ENCODE measurements at places on chromosomes 12 and 14. TPM values are rescaled to one million over a fixed set of nuclear protein-coding genes. Genes with fewer than 3 reads are reported as not detected.

DNA sequence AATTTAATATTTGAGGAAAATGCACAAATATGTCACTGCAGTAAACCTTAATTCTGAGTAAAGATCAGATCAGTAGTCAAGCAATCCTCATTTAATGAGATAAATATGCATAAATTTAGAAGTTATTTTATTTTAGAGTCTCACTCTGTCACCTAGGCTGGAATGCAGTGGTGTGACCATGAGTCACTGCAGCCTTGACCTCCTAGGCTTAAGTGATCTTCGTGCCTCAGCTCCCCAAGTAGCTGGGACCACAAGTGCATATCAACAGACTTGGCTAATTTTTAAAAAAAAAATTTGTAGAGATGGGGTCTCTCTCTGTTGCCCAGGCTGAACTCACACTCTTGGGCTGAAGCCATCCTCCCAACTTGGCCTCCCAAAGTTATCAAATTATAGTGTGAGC lies 41.3 kb downstream of the LMO3 start:
- DNase-seq, result no peak

- peak; percentile 71 for DNase-seq
Observed at GRCh38 chr14:67541448-67542387, 8.6 kb downstream of the PLEKHH1 start.

DNA sequence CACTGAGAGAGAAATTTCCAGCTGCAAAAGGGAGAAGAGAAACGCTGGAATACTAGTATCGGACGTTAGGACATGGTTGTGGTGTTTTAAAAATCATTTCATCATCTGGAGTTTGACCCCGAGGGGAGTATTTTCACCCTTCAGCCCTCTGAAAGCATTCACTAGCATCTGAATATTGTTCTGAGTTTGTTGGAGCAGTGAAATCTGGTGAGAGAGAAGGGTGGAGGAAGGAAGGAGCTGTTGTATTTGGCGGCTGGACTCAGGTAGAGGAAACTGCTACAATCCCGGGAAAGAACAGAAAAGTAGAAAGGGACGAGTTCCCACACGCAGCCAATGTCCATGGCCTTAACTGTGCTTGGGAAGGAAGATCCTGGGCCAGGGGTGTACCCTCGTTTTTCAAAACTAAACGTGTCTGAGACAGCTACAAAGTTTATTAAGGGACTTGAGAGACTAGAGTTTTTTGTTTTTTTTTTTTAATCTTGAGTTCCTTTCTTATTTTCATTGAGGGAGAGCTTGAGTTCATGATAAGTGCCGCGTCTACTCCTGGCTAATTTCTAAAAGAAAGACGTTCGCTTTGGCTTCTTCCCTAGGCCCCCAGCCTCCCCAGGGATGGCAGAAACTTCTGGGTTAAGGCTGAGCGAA lies 896 bp upstream of the CDKN1B start:
- DNase-seq, result no peak

GRCh38 chr12:41011939-41012338 lies 176.2 kb upstream of the PDZRN4 start:
- DNase-seq, result no peak

- DNase-seq, result no peak
Observed at GRCh38 chr14:45867046-45867894, 614.3 kb upstream of the MIS18BP1 start.

GRCh38 chr14:61872452-61872851 lies 110.2 kb downstream of the SNAPC1 start:
- no peak for DNase-seq

DNA sequence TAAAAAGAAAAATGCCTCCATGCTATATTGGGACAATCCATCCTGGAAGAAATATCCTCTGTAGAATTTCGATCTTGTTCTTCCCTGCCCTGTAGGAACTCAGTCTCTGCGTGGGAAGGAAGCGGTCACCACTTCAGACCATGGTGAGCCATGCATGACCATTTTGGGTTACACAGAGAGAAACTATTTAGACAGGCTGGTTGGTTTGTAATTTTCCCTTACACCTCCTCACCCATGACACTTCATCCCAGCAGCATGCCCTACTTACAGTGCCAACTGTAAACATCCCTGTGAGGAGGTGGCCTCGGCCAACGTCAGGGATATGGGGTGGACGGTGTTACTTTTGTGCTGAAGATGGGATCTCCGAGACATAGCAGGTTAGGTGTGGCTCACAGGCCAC lies 121.4 kb downstream of the SMOC1 start:
- DNase-seq, result no peak

DNA sequence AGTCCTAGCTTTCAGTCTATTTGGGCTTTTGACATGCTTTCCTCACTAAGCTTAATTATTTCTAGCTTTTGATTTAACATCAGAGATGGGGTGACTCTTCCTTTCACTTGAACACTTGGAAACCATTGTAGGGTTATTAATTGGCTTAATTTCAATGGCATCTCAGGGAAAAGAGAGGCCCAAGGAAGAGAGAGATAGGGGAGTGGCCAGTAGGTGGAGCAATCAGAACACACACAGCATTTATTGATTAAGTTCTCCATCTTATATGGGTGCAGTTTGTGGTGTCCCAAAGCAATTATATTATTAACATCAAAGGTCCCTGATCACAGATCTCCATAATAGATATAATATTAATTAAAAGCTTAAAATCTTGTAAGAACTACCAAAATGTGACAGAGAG lies 1466.1 kb upstream of the SEL1L start:
- no peak for DNase-seq

DNA sequence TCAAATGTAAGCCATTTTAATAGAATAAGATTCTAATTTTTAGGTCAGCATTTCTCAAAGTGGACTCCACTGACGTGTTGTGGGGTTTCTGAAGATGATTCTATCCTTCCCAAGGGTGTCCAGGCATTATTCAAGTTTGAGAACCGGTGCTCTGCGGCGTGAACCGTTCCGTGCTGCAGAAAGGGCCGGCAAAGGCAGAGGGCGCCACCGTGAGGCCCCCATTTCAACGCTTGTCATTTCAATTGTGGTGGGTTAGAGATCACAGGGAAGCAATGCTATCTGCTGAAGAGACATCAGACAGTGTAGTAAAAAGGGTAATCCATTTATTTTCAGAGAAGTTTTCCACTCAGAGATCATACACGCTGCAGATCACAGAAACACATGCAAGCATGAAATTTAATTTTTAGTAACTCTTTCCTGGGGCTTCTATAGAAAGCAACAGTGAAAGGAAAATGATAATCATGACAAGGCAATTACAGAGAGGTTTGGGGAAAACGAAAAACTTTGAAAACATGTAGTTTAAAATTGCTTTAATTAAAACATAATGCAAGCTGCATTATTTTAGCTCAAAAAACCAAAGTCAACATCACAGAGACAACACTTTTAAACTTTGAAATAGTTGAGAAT lies 201.7 kb downstream of the EXOC5 start:
- DNase-seq, result peak; percentile 69

- no peak for DNase-seq
Observed at GRCh38 chr12:82176761-82177490, 181.3 kb downstream of the CCDC59 start.

GRCh38 chr14:71244341-71244740 lies 337.1 kb downstream of the PCNX1 start:
- no peak for DNase-seq

- DNase-seq, result peak; percentile 18
Observed at GRCh38 chr14:71720978-71721624, 211.1 kb upstream of the RGS6 start.

DNA sequence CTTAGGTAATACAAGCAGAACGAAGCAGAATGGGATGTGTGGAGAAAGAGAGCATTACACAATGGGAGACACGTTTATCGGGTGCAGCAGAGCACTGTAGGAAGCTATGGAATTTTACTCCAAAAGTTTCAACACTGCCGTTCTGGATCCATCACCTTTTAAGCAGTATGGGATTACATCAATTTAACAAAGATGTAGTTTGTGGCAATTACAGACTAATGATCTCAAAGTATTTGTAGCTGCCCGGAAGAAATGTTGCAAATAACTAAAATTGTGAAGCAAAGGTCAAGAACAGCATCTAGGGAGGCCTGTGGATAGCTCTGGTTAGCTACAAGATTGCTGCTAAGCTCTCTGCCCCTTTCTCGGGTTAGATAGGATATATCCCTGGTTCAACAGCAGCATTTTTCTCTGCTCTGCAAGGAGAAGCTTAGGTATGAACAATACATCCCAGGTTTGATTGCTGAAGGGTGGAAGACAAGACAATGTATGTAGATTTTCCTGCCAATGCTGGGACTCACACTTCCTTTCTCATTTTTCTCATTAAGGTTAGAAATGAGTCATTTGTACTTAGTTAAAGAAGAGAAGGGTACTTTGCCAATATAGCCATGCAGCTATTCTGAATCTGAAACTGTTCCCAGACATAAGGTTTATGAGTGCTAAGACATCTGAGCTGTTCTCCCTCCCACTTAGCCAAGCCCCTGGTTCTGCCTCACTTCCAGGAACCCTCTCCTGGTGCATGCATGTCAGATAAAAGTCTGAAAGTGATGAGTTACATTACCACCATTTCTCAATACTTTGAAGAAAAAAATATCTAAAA lies 75.0 kb upstream of the HIF1A start:
- no peak for DNase-seq

DNA sequence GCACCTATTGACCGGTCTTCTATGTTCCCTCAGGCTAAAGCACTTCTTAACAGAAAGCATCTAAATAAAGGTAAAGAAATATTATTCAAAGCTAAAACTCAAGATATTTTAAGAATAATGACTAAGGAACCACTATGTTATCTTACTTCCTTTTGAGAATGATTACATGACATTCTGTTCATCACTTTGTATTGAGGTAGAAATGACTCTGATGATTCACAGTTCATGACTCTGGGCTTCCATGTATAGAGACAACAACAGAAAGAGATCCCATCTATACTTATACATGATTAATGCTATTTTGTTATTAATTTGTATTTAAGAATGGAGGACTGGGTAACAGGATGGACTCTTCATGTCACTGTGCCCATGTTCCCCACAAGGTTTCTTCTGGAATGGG lies 218.3 kb upstream of the OR4E1 start:
- DNase-seq, result no peak

- peak; percentile 98 for DNase-seq
Observed at GRCh38 chr12:47705566-47706425, at the start of gene RPAP3. Gene RPAP3, minus strand, starts transcription at chr12:47706030. Its CDS starts 3,190 bp downstream, at chr12:47702840.

GLI1 gene
- total RNA-seq, result not detected

P2RX7 gene
- total RNA-seq, result 1.6 TPM

RNASE2 gene
- total RNA-seq, result not detected

ABHD12B gene
- not detected for total RNA-seq

AKAP5 gene
- not detected for total RNA-seq

MSI1 gene
- 0.66 TPM for total RNA-seq

OR6C2 gene
- not detected for total RNA-seq

ARHGEF40 gene
- 142 TPM for total RNA-seq

RTL1 gene
- not detected for total RNA-seq

MYF6 gene
- not detected for total RNA-seq

Measured in body of pancreas (tissue), 4 donors.